NCI-H1694 (cell line): ENCODE measurements at places on chromosomes 16 and 17.

DNA sequence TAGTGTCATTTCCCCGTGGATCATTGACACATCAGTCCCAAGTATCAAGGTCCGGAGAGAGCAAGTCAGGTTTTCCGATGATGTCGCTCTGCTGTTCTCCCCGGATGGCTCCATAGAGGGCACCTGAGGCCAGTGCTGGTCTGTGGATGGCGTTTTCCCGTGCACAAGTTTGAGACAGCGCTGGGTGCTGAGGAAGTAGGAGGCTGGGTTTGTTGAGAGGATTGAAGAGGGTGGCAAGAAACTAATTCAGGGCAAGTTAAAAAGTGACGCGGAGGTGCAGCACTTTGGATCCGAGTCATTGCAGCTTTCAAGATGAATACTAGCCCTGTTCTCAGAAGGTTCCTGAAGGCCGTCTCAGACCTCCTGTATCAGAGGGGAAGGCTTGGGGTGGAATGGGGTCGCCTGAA, 7.7 kb downstream of the NUBP1 start:
- no peak for DNase-seq

DNA sequence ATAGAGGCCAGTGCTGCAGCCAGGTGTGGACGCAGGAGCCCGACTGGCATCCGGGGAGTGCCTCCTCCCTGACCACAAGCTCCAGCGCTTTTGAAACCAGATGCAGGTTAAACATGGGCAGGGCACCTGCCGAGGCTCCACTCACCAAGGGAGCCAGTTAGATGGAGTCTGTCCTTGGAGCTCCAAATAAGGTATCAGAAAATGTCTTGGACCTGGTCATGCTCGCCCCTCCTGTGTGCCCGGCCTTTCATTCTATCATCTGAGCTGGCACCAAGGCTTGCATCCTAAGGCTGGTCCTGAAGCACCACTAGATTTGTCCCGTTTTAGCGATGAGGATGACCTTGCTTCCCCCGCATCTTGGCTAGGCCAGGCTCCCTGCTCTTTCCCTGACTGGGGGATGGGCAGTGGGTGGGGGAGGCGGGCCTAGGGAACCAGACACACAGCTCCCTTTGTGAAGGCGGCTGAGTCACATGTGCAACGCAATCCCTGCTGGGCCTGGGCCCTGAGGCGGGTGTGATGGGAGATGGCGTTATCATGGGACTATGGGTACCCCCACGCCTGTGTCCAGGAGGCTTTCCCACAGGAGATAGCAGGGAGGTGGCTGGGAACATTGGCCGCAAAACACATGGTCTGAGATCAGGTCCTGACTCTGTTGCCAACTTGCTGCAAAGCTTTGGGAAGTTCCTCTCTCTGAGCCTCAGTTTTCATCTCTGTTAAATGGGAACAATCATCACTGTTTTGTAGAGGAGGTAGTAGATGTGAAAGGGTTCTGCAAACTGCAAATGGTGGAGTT, 5.0 kb upstream of the ADGRG1 start:
- DNase-seq, result no peak

GRCh38 chr16:19365486-19365885, 52.2 kb upstream of the TMC5 start:
- no peak for DNase-seq

- no peak for DNase-seq
These were observed 59.2 kb downstream of the MRM3 start for GRCh38 chr17:841313-841712.

GRCh38 chr16:49484451-49484849, 110.8 kb downstream of the C16orf78 start:
- no peak for DNase-seq

DNA sequence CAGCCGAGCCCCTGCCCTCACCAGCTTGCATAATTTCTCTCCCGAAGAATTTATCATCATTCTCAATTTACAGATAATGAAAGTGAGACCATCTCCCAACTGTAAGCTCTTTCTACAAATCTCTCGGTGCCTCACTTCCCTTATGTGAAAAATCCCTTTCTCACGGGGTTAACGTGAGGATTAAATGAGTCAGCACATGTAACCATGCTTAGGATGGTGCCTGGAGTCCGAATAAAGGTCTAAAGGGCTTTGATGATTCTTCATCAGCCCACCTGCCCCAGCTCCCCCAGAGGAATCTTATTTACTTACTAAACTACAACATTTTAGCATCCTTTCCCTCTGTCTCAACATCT, 24.8 kb upstream of the PIK3R6 start:
- no peak for DNase-seq

GRCh38 chr16:85697431-85697830, 8.7 kb upstream of the GINS2 start:
- no peak for DNase-seq

DNA sequence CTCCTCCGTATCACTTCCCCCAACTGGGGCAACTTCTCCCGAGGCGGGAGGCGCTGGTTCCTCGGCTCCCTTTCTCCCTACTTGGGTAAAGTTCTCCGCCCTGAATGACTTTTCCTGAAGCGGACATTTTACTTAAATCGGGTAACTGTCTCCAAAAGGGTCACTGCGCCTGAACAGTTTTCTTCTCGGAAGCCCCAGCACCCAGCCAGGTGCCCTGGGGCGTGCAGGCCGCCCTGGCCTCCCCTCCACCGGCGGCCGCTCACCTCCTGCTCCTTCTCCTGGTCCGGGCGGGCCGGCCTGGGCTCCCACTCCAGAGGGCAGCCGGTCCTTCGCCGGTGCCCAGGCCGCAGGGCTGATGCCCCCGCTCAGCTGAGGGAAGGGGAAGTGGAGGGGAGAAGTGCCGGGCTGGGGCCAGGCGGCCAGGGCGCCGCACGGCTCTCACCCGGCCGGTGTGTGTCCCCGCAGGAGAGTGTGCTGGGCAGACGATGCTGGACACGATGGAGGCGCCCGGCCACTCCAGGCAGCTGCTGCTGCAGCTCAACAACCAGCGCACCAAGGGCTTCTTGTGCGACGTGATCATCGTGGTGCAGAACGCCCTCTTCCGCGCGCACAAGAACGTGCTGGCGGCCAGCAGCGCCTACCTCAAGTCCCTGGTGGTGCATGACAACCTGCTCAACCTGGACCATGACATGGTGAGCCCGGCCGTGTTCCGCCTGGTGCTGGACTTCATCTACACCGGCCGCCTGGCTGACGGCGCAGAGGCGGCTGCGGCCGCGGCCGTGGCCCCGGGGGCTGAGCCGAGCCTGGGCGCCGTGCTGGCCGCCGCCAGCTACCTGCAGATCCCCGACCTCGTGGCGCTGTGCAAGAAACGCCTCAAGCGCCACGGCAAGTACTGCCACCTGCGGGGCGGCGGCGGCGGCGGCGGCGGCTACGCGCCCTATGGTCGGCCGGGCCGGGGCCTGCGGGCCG, 1.6 kb downstream of the HIC1 start:
- no peak for DNase-seq
